ENCODE measurements at places on chromosomes 7 and 10.

- DNase-seq = peak; percentile 69
These were observed 11.2 kb downstream of the C10orf120 start for GRCh38 chr10:122688293-122688989.

- DNase-seq = no peak
These were observed 1289.0 kb upstream of the AUTS2 start for GRCh38 chr7:68309271-68309670.

DNA sequence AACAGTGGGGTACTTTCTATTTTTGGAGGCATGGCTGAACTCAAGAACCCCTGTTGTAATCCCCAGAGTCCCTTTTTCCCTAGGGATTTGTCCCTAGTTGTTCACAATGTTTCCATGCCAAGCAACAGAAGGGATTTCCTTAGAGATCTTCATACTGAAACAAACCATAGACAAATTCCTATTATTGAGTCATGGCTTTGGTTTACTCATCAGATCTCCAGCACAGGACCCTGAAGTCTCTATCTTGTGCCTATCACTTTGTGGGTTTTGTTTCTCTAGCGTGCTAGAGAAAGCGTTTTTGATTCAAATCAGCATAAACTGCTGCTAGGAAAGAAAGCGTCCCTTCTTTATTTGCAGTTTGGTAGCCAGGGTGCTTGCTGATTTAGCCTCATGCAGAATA lies 165.0 kb downstream of the BAMBI start:
- no peak for DNase-seq

DNA sequence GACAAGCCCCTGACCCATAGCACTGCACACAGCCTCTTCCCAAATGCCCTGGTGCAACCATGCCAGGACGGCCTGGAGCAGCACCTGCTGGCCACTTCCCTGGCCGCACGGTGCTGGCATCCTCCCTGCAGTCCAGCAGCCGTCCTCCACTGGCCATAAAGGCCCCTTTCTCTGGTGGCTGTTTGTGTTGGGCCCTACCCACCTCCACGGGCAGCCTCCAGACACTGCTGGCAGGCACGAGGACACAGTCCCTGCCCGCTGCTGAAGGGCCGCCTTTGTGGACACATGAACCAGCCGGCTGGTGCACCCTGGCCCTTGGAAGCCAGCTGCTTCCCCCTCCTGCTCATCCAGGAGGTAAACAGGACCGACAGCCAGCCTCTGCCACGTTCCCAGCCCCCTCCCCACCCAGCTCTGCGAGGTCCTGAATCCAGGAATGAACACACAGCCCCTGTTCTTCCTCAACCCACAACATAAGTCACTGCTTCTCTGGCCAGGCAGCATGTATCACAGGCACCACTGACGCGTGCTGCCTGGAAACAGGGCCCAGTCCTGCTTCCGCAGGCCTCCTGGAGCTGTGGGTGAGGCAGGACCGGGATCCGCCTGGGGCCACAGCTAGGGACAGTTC lies 43.8 kb downstream of the SPOCK2 start:
- no peak for DNase-seq

DNA sequence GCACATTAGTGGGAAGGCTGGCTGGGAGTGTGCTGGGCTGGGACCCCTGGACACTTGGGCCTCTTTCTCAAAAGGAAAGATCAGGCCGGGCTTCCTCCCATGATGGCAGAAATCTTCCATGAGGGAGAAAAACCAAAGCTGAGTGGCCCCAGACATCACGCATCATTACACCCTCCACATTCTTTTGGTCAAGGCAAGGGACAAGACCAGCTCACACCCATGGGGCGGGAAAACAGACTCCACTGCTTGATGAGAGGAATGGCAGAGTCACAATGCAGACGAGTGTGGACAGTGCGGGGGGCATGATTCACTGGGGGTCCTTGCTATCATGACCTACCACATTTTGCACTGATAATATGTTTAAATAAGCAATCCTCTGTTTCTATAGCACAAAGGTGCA lies 73.3 kb downstream of the CREB3L2 start:
- no peak for DNase-seq

Measured in right atrium auricular region (tissue), 2 donors.